ENCODE measurements at places on chromosomes 5 and 9.

DNA sequence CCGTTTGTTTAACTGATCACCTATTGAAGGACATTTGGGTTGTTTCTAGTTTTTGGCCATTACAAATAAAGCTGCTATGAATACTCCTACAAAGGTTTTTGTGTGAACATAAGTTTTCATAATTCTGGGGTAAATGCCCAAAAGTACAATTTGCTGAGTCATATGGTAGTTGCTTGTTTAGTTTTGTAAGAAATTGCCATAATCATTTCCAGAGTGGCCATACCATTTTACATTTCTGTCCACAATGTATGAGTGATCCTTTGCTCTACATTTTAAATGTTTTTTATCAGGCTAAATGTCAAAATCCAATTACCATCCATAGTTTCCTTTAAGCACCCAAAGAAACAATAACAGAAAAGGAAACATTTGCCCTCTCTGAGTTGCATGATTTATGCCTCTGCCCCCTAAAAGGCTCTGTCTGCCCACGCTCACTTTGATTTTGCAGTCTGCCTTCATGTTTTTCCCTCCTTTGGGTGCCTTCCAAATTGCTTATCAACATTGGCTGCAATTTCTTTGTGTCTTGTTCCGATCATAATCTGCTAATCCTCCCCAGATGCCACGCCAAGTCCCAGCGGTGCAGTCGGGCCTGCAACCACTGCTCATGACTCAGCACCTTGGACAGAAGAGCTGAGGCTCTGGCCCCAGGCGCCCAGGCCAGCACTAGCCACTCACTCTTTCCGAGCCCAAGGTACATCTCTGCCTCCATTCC is 339.2 kb downstream of the PIK3R1 start:
- DNase-seq: no peak

- DNase-seq: no peak
Observed at GRCh38 chr5:147658293-147658932, 124.1 kb downstream of the JAKMIP2 start.

- DNase-seq: peak; percentile 15
Observed at GRCh38 chr5:147734894-147735293, 47.6 kb downstream of the JAKMIP2 start.

GRCh38 chr9:93650448-93650847 is 74.1 kb downstream of the PHF2 start:
- no peak for DNase-seq

DNA sequence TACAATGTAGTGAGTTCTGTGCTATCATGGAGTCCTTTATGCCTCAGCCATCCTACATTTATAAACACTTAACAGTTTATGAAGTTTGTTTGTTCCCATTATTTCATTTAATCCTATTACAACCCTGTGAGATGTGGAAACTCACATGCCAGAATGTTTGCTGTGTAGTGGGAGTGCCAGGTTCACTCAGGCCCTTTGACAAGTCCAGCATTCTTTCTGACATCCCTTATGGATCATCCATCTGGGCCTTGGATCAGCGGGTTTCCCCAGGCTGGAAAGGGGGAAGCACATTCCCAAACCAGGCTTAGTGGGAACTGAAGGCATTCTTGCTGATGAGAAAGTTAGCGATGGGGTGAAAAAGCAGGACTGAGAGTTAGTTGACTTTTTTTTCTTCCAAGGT is 128.1 kb upstream of the OTULINL start:
- DNase-seq: no peak

DNA sequence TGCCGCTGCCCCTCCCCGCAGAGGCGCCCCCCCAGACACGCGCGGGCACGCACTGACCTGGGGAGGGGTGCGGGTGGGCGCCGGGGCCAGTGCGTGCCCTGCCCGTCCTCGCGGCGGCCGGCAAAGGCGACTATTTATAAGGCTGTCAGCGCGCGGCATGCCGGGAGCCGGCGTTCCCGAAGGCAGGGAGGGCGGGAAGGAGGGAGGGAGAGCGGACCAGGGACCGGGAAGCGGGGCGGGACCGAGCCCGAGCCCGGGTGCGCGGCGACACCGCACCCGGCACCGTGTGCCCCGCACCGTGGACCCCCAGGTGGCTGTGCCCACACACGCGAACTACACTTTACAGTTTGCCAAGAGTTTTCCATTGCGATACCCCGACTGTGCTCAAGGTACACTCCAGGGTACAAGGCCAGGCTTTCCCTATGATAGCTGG is at the start of gene AK1:
Gene AK1, minus strand, starts transcription at position 110 of the 433 bp plus-strand sequence. CDS start 3,058 bp downstream, outside the sequence.
- DNase-seq: no peak

DNA sequence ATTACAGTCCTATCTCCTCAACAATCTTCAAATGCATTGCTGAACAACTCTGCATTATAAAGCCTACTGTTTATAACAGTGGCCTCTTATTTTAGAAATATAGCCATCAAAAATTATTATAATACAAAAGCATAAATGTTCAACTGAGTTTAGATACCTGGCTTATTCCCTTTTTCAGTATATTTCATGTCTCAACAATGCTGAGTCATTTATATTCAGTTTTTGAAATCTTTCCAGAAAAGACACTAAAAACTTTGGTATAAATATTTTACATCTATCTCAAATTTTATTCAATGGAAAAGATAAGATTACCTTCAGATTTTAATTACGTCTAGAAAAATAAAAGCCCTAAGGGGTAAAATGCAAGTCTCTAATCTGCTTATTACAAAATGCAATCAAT is 37.9 kb downstream of the LURAP1L start:
- no peak for DNase-seq

DNA sequence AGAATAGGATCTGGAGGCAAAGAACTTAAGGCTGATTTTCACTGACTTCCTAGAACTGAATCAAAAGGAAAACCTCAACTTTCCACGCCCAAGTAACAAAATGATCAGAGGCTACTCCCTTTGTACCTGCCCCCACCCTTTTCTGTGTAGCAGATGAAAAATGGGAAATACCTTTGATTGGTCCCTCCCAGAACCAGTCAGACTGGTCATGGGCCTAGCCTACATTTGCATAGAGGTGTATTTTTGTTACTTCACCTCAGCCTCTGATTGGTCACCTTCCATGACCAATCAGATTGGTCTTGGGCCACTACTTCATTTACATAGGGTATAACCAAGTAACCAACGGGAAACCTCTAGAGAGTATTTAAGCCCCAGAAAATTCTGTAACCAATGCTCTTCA is 1553.5 kb upstream of the C9orf72 start:
- no peak for DNase-seq
